ENCODE measurements at places on chromosomes 7 and 10. TPM values are rescaled to one million over a fixed set of nuclear protein-coding genes. Genes with fewer than 3 reads are reported as not detected.

- no peak for DNase-seq
Measured at GRCh38 chr7:17948526-17949238, 8.4 kb upstream of the SNX13 start.

GRCh38 chr10:105473170-105473569 is 832.1 kb downstream of the SORCS3 start:
- DNase-seq = no peak

- no peak for DNase-seq
Measured at GRCh38 chr7:112150823-112151641, 55.2 kb downstream of the DOCK4 start.

- no peak for DNase-seq
Measured at GRCh38 chr7:70405241-70405640, 726.7 kb upstream of the GALNT17 start.

DNA sequence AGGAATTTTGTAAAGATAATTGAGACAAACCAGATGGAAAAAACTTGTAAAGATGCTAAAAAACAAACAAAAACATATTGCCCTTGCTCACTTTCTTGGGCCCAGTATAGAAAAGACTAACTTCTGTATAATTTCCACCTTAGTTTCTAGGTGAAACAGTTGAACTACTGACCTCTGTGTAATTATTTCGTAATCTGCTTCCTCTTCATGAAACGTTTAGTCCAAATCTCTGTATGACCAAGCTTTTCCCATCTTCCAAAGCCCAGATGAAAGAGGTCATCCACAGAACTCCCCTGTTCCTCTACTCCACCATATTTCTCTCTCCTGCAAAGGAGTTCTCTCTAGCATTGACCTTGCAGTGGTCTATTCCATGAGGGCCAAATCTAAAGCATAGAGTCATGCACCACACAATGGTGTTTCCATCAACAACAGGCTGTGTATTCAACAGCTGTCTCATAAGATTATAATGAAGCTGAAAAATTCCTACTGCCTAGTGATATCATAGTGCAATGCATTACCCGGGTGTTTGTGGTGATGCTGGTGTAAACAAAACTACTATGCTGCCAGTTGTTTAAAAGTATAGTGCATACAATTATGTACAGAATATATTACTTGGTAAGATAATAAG is 647.6 kb downstream of the TNS3 start:
- no peak for DNase-seq

GRCh38 chr10:31390804-31391203 is 71.8 kb downstream of the ZEB1 start:
- no peak for DNase-seq

DNA sequence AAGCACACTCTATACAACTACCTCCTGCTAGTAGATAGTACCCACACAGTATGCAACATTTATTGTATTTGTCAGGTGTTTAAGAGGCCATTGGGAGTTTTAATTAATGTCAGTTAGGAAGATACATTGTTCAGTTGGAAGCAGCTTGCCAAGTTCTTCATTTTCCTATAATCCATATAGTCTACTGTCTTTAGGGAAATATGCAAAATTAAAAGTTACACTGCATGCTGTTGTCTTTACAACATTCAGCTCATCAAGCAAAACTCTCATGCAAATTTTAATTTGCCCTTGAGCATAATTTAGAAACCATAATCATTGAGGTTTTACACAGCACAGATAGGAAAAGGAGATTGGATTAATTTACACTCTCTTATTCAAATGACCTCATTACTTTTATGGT is 17.4 kb downstream of the FOXP2 start:
- no peak for DNase-seq

DNA sequence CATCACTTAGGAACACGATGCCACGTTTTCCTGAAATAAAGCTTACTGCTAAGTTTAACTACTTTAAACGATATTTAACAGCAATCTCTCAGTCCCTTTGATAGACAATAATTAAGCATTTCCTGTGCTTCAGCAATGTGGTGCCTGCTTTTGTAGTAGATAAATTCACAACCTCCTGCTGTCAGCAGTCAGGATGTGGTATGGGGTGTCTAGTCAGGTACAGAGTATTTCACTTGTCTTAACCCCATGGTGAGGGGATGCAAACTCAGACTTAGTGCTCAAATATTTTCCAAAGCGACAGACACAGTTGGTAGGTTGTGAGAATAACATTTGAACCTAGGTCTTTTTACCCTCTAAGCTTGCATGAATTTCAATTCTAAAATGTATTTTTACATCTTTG is 526.2 kb upstream of the PFKP start:
- no peak for DNase-seq

TFAM gene
- 35.1 TPM for polyA plus RNA-seq

C10orf67 gene
- 0.24 TPM for polyA plus RNA-seq

CLDN3 gene
- not detected for polyA plus RNA-seq

GSTO2 gene
- 1.2 TPM for polyA plus RNA-seq
